ENCODE measurements at places on chromosomes 1 and 21. TPM values are rescaled to one million over a fixed set of nuclear protein-coding genes. Genes with fewer than 3 reads are reported as not detected.

KIAA1614 gene
- 6.1 TPM for total RNA-seq

SLC16A4 gene
- 0.89 TPM for total RNA-seq

DDR2 gene
- total RNA-seq, result 50.8 TPM

AMY1C gene
- total RNA-seq, result not detected

IRF6 gene
- total RNA-seq, result 11.7 TPM

GRCh38 chr1:61463220-61463619, 261.7 kb downstream of the TM2D1 start:
- no peak for DNase-seq
- H3K27me3 ChIP-seq, result no peaks in the 10 kb centered on the region
- peaks cover 17% of the 10 kb centered on the region for H3K36me3 ChIP-seq
- H3K4me1 ChIP-seq, result no peaks in the 10 kb centered on the region
- no peak overlapping the region for H3K27ac ChIP-seq
- H3K4me3 ChIP-seq, result no peak overlapping the region

GRCh38 chr1:155171836-155172731, 1.0 kb downstream of the KRTCAP2 start:
- peaks cover 19% of the 10 kb centered on the region for H3K27me3 ChIP-seq
- peaks cover 25% of the 10 kb centered on the region for H3K36me3 ChIP-seq
- peak overlapping the region; percentile 89 for H3K4me3 ChIP-seq
- H3K4me1 ChIP-seq, result peaks cover 65% of the 10 kb centered on the region
- no peak for DNase-seq

DNA sequence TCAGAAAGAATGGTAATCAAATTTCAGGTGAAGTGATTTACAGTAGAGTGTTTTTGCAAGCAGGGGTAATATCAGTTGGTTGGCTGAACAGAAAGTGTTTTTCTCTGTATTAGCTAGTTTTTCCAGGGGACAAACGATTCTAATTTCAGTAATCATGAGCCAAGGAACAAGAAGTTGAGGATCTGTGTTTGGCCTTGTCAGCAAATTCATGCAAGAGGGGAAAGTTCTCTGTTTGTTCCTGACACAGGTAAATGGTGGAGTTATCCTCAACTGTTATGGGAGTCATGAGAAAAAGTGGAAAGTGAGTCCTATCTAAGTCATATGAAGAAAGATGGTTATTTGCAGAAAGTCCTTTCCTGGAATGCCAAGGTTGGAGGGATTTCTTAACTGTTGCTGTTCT, 24.6 kb upstream of the SLC35A3 start:
- H3K36me3 ChIP-seq, result no peaks in the 10 kb centered on the region
- H3K27ac ChIP-seq, result no peak overlapping the region
- H3K27me3 ChIP-seq, result no peaks in the 10 kb centered on the region
- no peak for DNase-seq

- no peaks in the 10 kb centered on the region for H3K36me3 ChIP-seq
- H3K4me1 ChIP-seq, result no peaks in the 10 kb centered on the region
- no peak for DNase-seq
- no peak overlapping the region for H3K27ac ChIP-seq
Observed at GRCh38 chr1:234125283-234125682, 220.8 kb downstream of the SLC35F3 start.

- H3K4me1 ChIP-seq, result no peaks in the 10 kb centered on the region
- H3K4me3 ChIP-seq, result no peak overlapping the region
- peak; percentile 44 for DNase-seq
- H3K27ac ChIP-seq, result no peak overlapping the region
- H3K36me3 ChIP-seq, result no peaks in the 10 kb centered on the region
- no peaks in the 10 kb centered on the region for H3K27me3 ChIP-seq
Observed at GRCh38 chr1:231315887-231316286, 21.8 kb downstream of the EXOC8 start.

DNA sequence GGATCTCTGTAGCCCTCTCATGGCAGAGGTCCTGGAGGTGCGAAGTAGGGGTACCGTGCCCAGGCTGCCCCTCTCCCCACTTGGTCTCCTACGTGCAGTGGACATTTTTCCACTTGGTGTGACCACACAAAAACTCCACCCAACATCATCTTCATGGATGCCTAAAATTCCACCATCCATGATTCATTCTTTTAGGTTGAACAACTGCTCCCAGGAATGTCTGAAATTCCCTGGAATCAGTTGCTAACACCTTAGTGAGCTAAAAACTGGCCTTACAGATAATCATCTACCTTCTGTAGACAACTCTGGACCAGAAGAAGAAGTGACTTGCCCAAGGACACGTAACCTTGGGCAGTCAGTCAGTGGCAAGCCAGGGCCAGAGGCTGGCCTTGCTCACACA, 32.1 kb upstream of the CLIC4 start:
- no peak overlapping the region for H3K4me3 ChIP-seq
- no peaks in the 10 kb centered on the region for H3K36me3 ChIP-seq
- H3K27me3 ChIP-seq, result no peaks in the 10 kb centered on the region
- H3K4me1 ChIP-seq, result peaks cover 4% of the 10 kb centered on the region
- no peak for DNase-seq

DNA sequence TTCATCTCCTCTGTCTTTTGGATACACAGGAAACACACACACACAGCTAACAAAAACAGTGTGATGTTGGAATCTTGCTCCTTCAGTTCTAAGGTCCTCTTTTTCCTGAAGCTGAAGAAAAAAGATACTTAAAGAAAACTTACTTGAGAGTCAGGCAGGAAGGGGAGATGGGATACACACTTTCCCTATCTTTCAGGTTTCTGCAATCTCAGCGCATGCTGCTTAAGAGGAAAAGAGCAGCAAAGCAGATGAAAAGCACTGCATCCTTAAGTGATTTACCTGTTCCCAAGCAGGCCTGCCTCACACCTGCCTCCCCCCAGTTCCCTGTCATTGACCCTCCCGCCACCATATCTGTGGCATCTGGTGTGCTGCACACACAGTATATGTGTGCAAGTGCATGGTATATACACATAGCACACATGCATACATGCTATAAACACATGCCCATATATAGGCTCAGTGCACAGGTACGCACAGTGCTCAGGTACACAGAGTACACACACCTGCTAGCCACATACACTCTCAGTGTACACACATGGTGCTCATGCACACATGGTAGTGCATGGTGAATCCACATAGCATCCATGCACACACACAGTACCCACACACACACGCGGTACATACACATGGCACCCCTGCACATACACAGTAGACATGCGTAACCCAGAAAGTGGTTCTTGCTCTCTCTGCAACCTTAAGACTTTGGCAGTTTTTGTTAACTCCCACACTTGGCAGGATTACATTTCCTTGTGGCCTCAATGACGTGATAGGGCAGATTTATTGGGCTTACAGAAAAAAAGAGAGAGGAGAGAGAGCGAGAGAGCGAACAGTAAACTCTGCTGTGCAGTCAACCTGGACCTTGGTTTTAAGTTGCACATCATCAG, 166.9 kb downstream of the TOMM20 start:
- H3K27ac ChIP-seq, result peak overlapping the region; percentile 92
- DNase-seq, result no peak
- peaks cover 84% of the 10 kb centered on the region for H3K4me1 ChIP-seq
- no peaks in the 10 kb centered on the region for H3K27me3 ChIP-seq
- no peak overlapping the region for H3K4me3 ChIP-seq

DNA sequence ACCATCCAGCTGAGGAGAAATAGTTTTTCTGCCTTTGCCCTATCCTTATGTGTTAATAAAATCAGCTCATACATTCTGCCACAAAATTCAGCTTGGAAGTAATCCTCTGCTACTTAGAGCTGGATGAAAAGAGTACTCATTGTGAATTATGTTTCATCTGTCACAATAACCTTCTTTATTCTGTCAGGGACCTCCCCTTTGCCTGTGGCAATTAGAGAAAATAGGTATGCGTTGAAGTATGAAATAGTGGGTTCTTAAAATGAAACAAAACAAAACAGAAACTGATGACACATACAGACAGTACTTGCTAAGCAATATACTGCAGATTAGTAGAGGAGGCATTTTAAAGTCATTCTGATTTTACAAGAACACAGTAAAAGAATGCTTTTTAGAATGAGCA, 578.5 kb downstream of the USP25 start:
- H3K36me3 ChIP-seq, result no peaks in the 10 kb centered on the region
- H3K27ac ChIP-seq, result no peak overlapping the region
- DNase-seq, result no peak
- no peaks in the 10 kb centered on the region for H3K27me3 ChIP-seq
- peak overlapping the region; percentile 5 for H3K4me3 ChIP-seq

Data from stomach (tissue), 19 donors.